ENCODE measurements at places on chromosomes 16 and 17.

- peak; percentile 19 for DNase-seq
Measured at GRCh38 chr16:24819462-24820040, 26.2 kb upstream of the SLC5A11 start.

- DNase-seq, result no peak
Measured at GRCh38 chr16:1903220-1903574, 15.0 kb downstream of the HS3ST6 start.

- peak; percentile 36 for DNase-seq
Measured at GRCh38 chr16:7218936-7219335, 113.7 kb upstream of the RBFOX1 start.

GRCh38 chr16:1367486-1368174 lies 15.9 kb downstream of the GNPTG start:
- DNase-seq, result peak; percentile 88

DNA sequence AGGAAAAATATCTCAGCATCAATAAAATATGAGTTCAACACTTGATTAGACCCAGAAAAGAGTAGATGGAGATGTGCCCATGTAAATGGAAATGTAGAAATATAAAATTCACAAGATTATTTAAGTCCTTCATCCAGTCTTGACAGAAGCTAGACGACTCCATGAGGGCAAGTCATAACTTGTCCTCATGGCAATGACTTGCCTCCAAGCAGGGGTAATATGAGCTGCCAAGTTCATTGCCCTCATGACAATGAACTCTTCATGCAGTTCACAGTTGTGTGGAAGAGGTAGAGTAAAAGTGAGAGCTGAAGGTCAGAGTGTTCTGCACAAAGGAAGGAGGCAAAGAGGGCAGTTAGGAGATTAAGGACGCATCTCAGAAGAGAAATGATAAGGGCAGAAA lies 22.3 kb downstream of the CDH11 start:
- DNase-seq, result no peak

- no peak for DNase-seq
Measured at GRCh38 chr17:76671912-76672262, 28.3 kb upstream of the ST6GALNAC1 start.

GRCh38 chr17:48123776-48124388 lies 16.3 kb downstream of the SNX11 start:
- no peak for DNase-seq

GRCh38 chr17:39485555-39485954 lies 24.3 kb downstream of the CDK12 start:
- no peak for DNase-seq

DNA sequence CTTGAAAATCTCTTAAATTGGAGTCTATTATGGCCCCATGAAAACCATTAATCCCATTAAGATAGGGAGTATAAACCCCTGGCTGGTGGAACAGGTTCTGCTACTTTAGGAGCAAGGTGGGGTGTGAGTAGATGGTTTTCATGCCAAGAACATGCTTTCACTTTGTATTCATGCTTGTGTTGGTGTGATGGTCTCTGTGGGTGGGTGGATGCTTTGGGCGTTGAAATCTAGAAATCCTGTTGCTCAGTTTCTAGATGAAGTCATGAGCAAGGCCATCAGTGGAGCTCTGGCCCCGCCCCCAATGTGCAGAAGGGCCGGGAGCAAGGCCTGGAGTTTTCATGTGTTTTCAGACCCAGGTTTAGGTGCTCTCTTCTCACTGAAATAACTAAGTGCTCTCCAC lies 20.1 kb downstream of the PLD6 start:
- DNase-seq, result no peak

GRCh38 chr16:54115558-54115957 lies 171.0 kb downstream of the IRX3 start:
- no peak for DNase-seq

DNA sequence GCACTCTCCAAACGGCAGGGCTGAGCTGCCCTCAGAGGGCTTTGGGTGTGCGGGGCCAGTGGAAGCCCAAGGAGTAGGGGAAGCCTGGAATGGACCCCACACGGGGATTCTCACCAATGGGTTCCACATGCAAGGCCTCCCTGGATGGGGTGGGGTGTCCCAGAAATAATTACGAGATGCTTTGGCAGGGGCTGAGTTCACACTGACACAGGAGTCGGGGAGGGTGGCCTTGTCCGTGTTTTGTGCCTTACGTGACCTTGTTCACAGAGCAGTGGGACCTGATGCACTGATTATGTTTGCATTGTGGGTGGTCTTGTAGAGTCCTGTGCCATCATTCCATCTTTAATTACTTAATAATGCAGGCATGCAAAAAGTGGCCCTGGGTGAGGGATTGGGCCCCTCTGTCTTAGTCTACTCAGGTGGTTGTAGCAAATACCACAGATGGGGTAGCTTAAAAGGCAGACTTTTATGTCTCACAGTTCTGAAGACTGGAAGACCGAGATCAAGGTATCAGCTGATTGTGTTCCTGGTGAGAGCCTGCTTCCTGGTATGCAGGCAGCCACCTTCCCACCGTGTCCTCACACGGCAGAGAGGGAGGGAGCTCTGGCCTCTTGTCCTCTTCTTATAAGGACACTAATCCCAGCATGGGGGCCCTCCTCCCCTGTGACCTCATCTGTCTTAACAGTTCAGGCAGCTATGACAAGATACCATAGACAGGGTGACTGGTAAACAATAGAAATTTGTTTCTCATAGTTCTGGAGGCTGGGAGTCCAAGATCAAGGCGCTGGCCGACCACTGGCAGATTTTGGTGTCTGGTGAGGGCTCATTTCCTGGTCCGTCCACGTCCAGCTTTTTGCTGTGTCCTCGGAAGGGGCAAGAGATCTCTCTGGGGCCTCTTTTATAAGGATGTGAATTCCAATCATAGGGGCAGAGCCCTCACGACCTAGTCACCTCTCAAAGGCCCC lies 239.4 kb downstream of the IRF8 start:
- DNase-seq, result no peak

DNA sequence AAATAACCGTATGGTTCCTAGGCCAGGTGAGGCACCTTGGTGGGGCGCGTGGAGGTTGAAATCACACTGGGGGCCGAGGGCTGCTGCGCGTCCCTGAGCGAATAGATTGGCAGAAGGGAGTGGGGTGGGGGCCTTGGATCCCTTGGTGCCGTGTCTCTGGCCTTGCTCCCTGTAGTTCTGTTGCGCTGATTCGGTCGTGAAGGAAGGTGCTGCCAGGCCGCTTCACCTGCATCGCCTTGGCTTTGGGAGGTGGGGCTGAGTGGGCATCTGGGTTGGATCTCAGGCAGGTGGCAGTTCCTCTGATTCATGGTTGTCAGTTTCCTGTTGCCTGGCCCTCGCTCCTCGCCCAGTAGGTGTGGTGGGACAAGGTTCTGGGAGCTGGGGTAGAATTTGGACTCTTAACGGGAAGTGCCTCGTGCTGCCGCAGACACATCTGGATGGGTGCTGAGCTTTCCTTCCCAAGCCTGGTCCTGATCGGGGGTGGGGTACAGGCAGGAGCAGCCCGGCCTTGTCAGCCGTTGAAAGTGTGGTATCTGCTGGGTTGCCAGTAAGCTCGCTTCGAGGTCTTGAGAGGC lies 30.1 kb downstream of the PGS1 start:
- peak; percentile 72 for DNase-seq

GRCh38 chr17:49546546-49547535 lies 28.8 kb upstream of the NXPH3 start:
- DNase-seq, result no peak

DNA sequence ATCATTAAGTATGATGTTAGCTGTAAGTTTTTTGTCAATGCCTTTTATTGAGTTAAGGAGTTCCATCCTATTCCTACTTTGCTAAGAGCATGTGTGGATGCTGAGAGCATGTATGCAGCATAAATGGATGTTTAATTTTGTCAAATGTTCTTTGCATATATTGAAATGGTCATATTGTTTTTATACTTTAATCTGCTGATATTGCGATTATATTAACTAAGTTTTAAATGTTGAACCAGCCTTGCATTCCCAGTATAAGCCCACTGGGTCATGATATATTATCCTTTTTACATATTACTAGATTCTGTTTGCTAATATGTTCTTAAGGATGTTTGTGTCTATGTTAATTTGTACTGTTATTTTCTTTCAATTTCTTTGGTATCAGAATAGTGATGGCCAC lies 53.2 kb downstream of the CCDC182 start:
- DNase-seq, result no peak

DNA sequence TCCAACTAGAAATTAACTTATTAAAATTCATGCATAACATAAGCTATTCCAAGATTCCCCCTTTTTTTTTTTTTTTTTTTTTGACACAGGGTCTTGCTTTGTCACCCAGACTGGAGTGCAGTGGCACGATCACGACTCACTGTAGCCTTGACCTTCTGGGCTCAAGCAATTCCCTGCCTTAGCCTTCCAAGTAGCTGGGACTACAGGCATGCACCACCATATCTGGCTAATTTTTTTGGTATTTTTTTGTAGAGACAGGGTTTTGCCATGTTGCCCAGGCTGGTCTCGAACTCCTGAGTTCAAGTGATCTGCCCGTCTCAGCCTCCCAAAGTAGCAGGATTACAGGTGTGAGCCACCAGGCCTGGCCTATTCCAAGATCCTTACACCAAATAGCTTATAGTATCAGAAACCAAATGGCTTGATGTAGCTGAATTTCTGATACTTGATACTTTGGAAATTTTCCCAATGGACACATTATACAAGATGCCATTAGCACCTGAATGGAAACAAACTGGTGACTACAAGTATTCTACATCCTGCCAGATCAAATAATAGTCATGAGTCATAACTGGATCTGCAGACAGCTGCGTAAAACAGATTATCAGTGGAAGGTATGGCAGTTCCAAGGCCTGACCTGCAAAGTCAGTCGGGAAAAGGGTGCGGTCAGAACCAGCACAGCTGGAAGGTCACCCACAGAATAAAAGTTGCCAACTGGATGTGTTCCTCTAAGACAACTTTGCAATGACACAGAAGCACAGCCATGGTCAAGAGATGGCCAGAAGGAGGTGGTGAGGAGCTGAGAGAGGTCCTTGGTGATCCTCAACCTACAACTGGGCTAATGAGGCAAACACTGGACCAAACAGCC lies 14.5 kb downstream of the TUBG1 start:
- peak; percentile 62 for DNase-seq

- peak; percentile 97 for DNase-seq
Measured at GRCh38 chr17:38579934-38580333, 25.8 kb downstream of the SRCIN1 start.

- peak; percentile 85 for DNase-seq
Measured at GRCh38 chr17:43211480-43212402, at the start of gene TMEM106A. TMEM106A (plus strand) TSS chr17:43211875; CDS start chr17:43213042, 1,167 bp downstream.

GRCh38 chr17:45376171-45377005 lies 56.3 kb downstream of the ARHGAP27 start:
- DNase-seq, result peak; percentile 72

DNA sequence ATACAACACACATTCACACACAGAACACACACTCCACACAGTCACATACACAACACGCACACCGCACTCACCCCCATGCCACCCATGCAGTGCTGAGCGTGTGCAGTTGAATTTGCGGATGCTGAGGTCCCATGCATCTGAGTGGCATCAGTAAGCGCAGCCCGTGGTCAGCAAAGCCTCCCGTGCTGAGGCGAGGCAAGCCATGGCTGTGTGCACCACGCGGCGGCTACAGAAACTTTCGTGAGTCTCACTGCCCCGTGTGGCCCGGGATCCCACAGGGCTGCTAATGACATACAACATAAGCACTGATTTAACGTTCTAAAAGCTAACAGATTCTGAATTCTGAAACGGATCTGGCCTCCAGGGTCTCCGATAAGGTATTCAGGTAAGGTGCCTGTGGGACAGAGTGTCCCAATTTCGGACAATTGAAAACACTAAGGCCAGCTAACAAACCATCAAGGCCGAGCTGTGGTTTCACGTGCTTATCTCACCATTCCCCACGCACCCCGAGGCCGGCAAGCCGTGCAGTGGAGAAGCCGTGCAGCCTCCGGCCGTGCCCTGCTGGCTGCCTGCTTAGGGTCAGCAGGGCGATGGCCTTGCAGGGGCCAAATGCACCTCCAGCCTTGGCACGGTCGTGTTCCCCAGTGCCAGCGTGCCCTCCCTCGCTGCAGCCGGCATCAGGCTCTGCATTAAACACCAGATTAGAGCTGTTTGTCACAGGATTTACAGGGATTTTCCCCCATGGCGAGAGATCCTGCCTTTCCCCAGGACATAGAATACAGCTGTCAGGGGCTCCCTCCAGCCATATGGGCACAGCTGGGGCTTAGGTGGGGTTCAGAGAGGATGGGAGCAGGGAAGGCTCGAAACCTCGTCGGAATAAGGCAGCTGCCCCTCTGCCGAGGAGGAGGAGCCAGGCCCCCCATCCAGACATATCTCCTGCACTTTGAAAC lies 191.7 kb downstream of the C16orf95 start:
- DNase-seq, result no peak

GRCh38 chr16:4212934-4213296 lies 29.0 kb downstream of the SRL start:
- no peak for DNase-seq

Data from NCI-H69 (cell line).